Suppressor macrophage treated with lipopolysaccharide for 4 hours (primary cell): ENCODE measurements at places on chromosomes 13 and 19.

DNA sequence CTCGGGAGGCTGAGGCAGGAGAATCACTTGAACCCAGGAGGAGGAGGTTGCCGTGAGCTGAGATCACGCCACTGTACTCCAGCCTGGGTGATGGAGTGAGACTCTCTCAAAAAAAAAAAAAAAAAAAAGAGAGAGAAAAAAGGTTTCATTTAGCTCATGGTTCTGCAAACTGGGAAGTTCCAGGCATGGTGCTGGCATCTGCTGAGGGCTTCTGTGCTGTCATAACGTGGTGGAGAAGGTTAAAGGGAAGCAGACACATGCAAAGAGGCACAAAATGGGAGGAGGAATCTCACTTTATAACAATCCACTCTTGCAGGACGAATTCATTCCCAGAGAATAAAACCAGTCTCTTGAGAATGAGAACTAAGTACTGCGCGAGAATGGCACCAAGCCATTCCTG is 34.9 kb upstream of the SIAH3 start:
- DNase-seq = peak; percentile 44

- peak; percentile 49 for DNase-seq
Measured at GRCh38 chr13:113854238-113855011, 9.5 kb downstream of the GAS6 start.

DNA sequence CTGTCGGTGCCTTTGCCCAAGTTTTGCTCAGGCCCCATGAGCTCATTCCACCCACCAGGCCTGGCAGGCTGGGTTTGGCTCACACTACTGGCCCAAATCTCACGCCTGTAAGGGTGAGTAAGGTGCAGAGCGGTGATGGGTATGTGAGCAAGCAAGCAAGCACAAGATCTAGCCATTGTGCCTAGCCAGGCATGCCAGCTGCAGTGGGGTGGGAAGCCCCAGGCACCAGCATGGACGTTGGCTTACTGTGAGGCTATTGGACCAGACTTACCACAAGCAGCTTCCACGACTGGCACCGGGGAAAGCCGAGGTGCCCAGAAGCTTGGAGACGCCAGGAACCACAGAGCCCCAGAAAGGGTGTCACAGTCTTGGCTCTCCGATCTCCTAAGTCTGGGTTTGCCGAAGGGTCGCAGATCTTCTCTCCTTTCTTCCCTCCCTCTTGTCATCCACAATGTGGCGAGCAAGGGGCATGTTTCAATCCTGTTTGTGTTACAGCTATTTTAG is 2659.4 kb upstream of the PCDH20 start:
- no peak for DNase-seq

DNA sequence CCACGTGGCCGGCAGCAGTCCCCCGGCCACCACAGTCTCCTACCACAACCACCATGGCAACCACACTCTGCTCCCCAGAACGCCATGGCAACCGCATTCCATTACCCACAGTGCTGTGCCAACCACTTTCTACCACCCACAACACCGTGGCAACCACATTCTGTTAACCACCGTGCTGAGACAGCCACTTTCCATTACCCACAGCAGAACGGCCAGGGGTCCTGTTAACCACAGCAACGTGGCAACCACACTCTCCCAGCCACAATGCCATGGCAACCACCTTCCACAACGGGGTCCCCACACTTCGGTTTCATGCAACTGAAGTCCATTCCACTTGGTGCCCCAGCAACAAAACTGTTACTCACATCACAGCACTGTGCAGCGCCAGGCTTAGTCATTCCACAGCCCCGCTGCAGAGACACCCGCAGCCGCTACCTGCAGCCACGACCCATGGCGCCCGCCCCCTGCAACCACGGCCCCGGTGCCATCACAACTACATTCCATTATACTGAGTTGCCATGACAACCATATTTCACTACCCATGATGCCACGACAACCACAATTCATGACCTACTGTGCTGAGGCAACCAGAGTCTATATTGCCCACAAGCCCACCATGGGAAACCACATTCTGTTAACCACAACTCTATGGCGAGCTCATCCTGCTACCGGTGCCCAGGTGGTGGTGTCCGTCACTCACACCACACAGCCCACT is 10.0 kb downstream of the DPF1 start:
- DNase-seq = no peak

DNA sequence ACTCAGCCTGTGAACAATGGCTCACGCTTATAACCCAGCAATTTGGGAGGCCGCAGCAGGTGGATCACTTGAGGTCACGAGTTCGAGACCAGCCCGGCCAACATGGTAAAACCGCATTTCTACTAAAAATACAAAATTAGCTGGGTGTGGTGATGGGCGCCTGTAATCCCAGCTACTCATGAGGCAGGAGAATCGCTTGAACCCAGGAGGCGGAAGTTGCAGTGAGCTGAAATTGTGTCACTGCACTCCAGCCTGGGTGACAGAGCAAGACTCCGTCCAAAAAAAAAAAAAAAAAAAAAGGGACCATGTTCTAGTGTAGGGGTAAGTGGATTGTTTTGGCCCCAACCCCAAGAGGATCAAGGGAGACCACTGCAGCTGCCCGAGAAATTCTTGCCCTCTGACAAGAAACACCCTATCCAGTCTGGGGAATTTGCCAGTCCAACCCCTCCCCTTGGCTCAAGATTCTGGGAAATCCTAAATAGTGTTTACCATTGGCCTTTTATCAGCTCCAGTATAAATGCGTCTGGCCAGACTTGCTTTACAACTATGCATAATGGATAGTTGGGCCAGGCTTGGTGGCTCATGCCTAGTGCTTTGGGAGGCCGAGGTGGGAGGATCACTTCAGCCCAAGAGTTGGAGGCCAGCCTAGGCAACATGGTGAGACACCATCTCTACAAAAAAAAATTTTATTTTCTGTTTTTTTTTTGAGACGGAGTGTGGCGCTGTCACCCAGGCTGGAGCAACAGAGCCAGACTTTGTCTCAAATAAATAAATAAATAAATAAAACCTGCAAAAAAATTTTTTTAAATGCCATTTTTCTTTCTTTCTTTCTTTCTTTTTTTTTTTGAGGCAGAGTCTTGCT is 5.1 kb upstream of the DHDH start:
- no peak for DNase-seq

DNA sequence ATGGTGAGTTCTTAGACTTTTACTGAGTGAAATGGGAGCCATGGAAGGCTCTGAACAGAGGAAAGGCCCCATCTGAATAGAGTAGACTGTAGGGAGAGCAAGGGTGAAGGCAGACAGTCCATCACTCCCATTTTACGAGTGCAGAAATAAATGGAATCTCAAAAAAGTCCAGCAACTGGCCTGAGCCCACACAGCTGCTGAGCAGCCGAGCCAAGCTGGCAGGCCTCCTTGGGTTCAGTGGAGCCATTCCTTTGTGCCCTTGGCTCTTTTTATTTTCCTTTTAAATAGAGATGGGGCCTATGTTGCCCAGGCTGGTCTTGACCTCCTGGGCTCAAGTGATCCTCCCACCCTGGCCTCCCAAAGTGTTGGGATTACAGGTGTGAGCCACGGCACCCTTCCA is 1.0 kb upstream of the MYH14 start:
- no peak for DNase-seq

GRCh38 chr13:110265682-110266430 is 41.1 kb downstream of the COL4A1 start:
- no peak for DNase-seq
